ENCODE measurements at places on chromosomes 7 and 10.

DNA sequence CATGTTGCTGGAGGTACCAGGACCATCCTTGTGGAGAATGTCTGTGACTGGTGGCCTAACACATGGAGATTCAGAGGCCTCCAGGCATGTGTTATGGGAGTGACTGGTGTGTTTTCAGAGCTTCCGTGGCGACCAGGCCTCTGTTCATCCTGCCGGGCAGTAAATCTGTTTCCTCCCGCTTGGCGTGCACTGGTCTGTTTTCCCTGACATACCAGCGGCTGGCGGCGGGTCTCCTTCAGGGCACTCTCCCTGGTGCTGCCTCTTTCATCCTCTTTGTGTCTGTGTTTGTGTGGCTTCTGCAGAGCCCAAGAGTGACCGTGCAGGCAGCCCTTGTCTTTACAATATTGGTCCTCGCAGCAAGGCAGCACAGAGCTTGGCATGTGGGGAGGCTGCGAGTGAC is 385.1 kb upstream of the MKI67 start:
- DNase-seq: no peak

- DNase-seq: no peak
Observed at GRCh38 chr10:43116596-43116995, 21.6 kb upstream of the CSGALNACT2 start.

- DNase-seq: no peak
Observed at GRCh38 chr7:657565-658119, 68.9 kb upstream of the DNAAF5 start.

DNA sequence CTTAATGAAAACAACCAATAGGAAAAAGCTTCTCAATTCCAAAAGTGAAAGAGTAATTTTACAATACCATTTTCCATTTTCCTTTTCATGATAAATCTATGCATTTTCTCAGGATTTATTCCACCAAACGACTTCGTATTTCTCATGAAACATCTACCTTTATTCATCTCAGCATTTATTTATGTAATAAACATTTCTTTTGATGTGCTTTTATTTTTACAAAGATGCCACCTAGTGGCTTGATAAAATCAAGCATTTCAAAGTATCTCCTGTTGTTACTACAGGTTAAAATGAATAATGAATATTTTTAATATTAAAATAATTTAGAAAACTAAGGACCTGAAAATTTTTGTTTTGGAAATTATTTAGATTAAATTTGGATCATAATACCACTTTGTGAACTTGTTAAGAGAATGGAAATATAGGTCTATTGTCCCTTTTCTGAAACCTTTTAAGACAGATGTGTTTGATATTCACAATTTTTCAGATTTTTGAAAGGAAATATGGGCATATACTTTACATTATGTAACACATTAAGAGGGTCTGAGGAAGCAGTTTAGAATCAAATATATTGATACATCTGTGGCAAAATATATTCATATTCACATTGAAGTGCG is 2.7 kb upstream of the IQUB start:
- DNase-seq: no peak

DNA sequence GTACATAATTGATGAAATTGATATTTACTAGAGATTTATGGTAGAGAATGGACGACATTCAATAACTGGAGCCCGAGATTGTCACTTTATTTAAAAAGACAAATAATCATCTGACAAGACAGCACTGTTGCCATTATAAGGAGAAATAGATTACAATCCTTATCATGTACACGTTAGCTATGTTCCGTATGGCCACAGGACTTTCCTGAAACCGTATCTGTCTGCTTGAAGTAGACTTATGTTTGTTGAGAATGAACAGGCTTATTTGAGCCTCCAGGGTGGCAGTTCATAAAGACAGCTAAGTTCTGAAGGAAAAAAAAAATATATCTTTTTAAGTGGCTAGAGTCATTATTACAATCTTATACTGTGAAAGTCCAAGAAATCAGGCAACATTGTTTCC is 317.2 kb downstream of the BICC1 start:
- DNase-seq: no peak

- no peak for DNase-seq
Observed at GRCh38 chr7:149500201-149500600, 2.6 kb upstream of the ZNF746 start.

DNA sequence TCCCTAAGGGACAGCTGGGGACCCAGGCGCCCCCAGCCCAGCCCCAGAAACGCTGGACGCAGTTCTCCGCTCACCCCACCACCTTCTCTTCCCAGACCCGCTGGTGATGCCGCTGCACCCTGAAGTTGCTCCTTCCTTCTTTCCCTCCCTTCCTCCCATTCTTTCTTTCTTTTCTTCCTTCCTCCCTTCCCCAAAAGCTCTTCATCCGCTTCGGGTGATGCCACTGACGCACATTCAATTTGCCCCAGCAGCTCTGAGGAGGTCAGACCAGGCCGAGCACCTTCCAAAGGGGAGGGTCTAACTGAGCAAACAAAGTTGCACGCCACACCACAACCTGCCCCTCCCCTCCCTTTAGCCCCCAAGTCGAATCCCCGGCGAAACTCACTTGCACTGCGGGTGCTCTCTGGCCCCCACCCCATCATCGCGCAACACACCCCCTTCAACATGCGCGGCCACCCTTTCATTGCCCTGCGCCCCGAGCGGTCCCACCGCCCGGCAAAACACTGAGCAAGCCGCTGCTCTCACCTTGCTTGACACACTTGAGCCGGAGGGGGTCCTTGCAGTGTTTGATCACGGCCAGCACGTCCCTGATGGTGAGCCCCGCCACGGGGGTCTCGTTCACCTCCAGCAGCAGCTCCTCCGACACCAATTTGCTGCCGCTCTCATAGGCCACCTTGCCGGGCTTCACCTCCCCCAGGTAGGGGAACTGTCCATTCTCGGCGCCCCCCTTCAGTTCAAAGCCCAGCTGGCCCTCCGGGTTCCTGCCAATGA is 787 bp downstream of the MAGI2 start:
- no peak for DNase-seq

GRCh38 chr10:132100556-132101349 is 35.0 kb downstream of the JAKMIP3 start:
- no peak for DNase-seq

GRCh38 chr10:88187472-88187871 is 324.0 kb downstream of the PTEN start:
- no peak for DNase-seq

DNA sequence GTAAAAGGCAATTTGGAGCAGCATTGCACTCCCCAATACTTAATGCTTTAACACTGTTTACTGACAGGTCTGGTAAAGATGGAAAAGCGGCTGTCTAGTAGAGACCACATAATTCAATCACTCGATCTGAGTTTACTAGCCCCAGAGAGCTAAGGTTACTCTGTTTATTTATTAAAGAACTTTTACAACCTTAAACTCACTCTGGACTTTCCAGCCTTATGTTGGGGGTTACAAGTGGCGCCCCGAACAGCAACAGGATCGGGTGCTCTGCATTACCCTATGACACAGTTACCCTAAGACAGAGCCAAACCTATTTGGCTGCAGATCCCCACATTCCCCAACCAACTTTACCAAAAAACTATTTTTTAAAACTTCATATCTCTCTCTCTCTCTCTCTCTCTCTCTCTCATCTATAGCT is 43.9 kb downstream of the MRPS24 start:
- no peak for DNase-seq

- DNase-seq: no peak
Observed at GRCh38 chr10:96889415-96890171, 57.5 kb downstream of the LCOR start.

GRCh38 chr10:95785317-95785716 is 29.4 kb downstream of the ENTPD1 start:
- no peak for DNase-seq

- no peak for DNase-seq
Observed at GRCh38 chr7:102840404-102840803, 72.4 kb upstream of the LRRC17 start.

DNA sequence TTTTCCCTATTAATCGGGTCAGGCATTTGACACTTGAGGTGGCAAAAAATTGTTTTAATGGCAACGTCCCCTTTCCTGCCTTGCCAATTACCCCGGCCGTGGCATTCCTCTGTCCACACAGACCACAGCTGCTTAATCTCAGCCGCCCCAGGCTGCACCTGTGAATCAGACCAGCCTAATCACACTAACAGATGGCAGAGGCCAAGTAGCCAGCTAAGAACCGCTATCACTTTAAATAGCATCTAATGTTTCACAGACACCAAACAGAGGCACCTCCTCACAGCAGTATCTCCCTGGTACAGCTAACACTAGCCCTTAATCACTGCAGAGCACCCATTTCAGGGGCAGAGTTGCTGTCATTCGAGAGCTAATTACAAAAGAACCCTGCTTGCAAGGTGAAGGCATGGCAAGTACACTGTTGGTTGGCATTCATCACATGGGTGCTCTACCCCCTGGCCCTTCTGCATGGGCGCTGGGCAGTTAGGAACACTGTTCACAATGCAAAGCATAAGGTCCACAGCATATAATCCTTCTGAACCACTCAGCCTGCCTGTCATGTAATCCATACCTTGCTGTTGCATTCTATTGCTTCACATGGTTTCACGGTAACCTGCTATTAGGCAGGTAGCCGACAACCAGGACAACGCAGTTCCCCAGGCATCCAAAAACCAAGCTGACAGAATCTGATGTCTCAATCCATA is 38.8 kb downstream of the FGFR2 start:
- DNase-seq: no peak

Data from effector memory CD8-positive, alpha-beta T cell (primary cell).